ENCODE measurements at places on chromosomes 1 and 21. TPM values are rescaled to one million over a fixed set of nuclear protein-coding genes. Genes with fewer than 3 reads are reported as not detected.

OR10J1 gene
- not detected for total RNA-seq

HHIPL2 gene
- 0.16 TPM for total RNA-seq

RPTN gene
- total RNA-seq: not detected

C1orf167 gene
- 0.97 TPM for total RNA-seq

TRIM58 gene
- total RNA-seq: not detected

TAF1A gene
- 15.9 TPM for total RNA-seq

PLCH2 gene
- 0.27 TPM for total RNA-seq

TNFAIP8L2 gene
- not detected for total RNA-seq

SASS6 gene
- 10.1 TPM for total RNA-seq

HMGCS2 gene
- total RNA-seq: 10.2 TPM

WDR64 gene
- total RNA-seq: not detected

ZFYVE9 gene
- 18.4 TPM for total RNA-seq

KCNJ9 gene
- total RNA-seq: not detected

PADI2 gene
- 0.84 TPM for total RNA-seq

OR2L13 gene
- not detected for total RNA-seq

HSD3B2 gene
- not detected for total RNA-seq

RAB29 gene
- 11.9 TPM for total RNA-seq
